OCI-M1 (cell line): ENCODE measurements at places on chromosomes 2 and 18.

DNA sequence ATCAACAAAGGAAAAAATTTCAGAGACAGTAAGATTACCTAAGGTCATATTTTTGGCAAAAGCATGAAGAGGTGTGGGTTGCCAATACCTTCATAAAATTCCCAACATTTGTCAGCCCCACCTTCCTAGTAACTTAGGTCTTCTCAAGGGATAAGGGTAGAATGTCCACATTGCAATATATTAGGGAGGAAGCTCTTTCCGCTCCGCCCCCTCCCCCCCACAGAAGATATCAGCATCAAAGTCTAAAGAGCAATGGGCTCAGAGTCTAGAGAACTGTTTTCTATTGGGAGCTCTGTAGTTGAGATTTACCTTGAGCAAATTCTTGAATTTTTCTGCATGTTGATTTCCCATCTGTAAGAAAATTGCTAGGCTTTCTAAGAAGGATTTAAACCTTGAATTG is 200.3 kb downstream of the CD226 start:
- DNase-seq: no peak

- no peak for DNase-seq
These were observed 91.7 kb downstream of the MDH1 start for GRCh38 chr2:63680455-63680854.

GRCh38 chr2:226491112-226491511 is 308.5 kb downstream of the IRS1 start:
- DNase-seq: no peak

- no peak for DNase-seq
These were observed 72.2 kb downstream of the TFCP2L1 start for GRCh38 chr2:121212661-121213325.

DNA sequence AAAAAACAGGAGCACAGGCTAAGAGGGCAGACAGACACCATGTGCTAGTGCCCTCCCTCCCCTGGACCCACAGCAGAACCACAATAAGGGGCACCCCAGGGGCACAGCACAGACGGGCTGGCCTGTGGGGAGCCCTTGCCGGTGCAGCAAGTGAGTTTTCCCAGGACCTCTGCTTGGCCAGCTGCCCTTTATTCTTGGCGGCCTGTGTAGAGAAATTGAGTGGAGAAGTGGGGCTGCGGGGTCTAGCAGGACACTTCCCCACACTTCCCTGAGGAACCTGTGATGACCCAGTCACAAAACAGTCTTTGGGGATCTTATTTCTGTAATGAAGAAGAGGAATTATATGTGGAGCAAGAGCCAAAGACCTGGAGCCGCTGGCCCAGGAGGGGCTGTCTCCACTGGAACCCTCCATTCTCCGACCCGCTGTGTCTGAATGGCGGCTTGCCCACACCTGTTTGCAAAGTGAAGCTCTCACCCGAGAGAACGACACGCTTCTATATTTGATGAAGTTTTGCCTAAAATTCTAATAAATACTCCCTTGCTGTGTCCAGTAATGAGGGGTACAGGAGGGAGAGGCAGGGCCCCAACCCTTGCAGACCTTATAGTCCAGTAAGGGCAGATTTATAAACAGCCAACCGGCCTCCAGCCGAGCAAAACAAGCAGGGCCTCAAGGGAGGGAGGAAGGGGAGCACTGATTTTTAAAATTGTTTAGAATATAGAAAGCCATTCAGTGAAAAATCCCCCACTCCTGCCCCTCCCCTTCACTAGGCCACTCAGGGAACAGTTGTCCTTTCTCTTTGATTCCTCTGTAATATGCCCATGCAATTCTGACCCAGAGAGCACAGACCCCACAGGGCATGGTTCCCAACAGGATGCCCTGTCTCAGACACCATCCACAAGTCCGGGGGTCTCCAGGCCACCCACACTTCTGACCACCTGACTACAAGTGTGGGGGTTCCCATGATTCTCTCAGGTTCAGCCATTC is 44.7 kb upstream of the SNED1 start:
- no peak for DNase-seq

DNA sequence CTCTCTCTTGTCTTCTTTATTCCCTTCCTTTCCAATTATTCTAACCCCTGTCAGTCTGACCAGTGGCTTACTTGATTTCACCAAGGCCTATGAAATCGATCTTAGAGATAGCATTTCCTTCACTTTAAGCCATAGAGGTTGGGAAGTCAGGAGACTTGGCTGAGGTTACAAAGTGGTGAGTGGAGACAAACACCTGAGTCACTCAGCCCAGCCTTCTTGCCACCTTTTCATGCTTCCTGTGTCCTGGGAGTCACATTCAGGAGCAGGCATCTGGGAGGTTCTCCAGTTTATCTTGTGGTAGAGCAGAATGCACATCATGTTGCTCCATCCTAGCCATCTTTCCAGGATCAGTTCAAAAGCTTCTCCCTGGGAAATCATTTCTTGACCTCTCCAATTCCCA is 59.1 kb downstream of the VSNL1 start:
- no peak for DNase-seq
